ENCODE measurements at places on chromosomes 5 and 9. TPM values are rescaled to one million over a fixed set of nuclear protein-coding genes. Genes with fewer than 3 reads are reported as not detected.

Gene SPINK13
- not detected for total RNA-seq

Gene MARVELD2
- total RNA-seq, result 20.0 TPM

Gene STPG3
- 0.18 TPM for total RNA-seq

Gene TMEM171
- total RNA-seq, result not detected

Gene FGFR4
- total RNA-seq, result 8.0 TPM

Gene DNAJB5
- total RNA-seq, result 16.4 TPM

Gene KIF4B
- total RNA-seq, result not detected

Gene GFI1B
- total RNA-seq, result not detected

Gene PCDHA6
- total RNA-seq, result 15.2 TPM

Gene MUSK
- 0.32 TPM for total RNA-seq

Gene MVB12B
- total RNA-seq, result 38.0 TPM

Gene ZCCHC7
- total RNA-seq, result 27.0 TPM

Gene SLC6A7
- total RNA-seq, result not detected

Gene TMEM252
- total RNA-seq, result not detected

Gene AGXT2
- total RNA-seq, result not detected

Gene CNOT8
- total RNA-seq, result 58.3 TPM

Gene SLC4A9
- total RNA-seq, result 2.5 TPM

DNA sequence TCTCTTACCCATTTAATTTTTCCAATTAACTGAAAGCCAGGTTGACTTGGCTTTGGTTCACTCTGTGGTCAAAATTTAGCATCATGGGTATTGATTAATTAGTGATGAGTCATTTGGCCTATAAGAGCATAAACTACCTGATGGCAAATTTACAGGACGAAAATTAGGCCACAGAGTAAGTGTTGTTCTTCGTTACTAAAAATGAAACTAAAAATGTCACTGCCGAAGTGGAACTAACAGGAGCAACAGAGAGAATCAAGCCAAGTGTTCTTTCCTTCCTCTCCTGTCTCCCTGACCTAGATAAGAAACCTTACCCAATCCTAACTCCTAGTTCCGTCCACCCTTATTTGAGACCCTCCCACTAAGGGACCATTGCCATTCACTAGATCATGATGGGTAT is 176.9 kb downstream of the RAB3C start:
- peaks cover 3% of the 10 kb centered on the region for H3K4me1 ChIP-seq
- no peak overlapping the region for H3K27ac ChIP-seq
- no peak overlapping the region for H3K4me3 ChIP-seq

GRCh38 chr9:137520614-137521404 is 29.4 kb downstream of the PNPLA7 start:
- no peaks in the 10 kb centered on the region for H3K36me3 ChIP-seq
- no peaks in the 10 kb centered on the region for H3K27me3 ChIP-seq
- no peak overlapping the region for H3K27ac ChIP-seq
- DNase-seq, result no peak
- peaks cover 3% of the 10 kb centered on the region for H3K4me1 ChIP-seq

DNA sequence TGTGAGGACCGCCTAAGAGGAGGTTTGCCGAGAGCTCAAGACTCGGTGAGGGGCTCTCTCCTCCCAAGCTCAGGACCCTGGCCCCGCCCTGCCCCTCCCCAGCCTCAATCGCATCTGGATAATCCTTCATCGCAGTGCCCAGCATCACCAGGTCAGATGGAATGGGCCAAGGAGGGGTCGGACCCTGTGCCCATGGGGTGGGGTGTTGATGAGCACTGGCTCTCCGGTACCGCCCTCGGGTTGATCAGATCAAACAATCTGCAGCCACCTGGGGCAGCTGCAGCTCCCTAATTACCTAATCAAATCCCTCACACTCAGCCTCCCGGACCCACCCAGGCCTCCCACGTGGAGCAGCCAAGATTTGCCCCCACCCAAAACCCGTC is 24.4 kb upstream of the TDRD7 start:
- no peak overlapping the region for H3K27ac ChIP-seq
- no peak overlapping the region for H3K4me3 ChIP-seq
- no peaks in the 10 kb centered on the region for H3K4me1 ChIP-seq
- DNase-seq, result no peak
- H3K36me3 ChIP-seq, result no peaks in the 10 kb centered on the region

GRCh38 chr9:35691757-35692301 is 2.1 kb upstream of the TPM2 start:
- peak overlapping the region; percentile 95 for H3K27ac ChIP-seq
- no peak for DNase-seq
- no peaks in the 10 kb centered on the region for H3K27me3 ChIP-seq
- peaks cover 6% of the 10 kb centered on the region for H3K36me3 ChIP-seq
- H3K4me1 ChIP-seq, result peaks cover 31% of the 10 kb centered on the region
- H3K4me3 ChIP-seq, result peak overlapping the region; percentile 80

DNA sequence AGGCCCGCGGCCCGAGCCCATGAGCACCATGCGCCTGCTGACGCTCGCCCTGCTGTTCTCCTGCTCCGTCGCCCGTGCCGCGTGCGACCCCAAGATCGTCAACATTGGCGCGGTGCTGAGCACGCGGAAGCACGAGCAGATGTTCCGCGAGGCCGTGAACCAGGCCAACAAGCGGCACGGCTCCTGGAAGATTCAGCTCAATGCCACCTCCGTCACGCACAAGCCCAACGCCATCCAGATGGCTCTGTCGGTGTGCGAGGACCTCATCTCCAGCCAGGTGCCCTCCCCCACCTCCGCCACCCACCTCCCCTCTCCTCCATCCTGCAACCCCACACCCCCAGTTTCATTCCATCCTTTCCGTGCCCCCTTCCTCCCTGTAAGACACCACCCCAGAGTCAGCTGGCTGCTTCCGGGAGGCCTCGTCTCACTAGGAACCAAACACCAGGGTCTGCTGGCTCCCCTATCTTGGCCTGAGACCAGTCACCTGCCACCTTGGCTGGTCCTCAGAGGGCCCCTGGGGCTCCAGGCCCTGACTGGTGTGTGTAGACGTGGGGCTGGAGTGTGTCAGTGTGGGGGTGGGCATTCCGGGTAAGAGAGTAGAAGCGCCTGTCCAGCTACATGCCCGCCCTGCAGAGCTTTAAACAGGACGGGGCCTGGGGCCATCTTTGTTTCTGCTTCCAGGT is 655 bp downstream of the GRIN1 start:
- no peaks in the 10 kb centered on the region for H3K36me3 ChIP-seq
- DNase-seq, result no peak
- no peak overlapping the region for H3K27ac ChIP-seq
- peaks cover 90% of the 10 kb centered on the region for H3K27me3 ChIP-seq
- H3K4me1 ChIP-seq, result no peaks in the 10 kb centered on the region
- H3K4me3 ChIP-seq, result peak overlapping the region; percentile 30

DNA sequence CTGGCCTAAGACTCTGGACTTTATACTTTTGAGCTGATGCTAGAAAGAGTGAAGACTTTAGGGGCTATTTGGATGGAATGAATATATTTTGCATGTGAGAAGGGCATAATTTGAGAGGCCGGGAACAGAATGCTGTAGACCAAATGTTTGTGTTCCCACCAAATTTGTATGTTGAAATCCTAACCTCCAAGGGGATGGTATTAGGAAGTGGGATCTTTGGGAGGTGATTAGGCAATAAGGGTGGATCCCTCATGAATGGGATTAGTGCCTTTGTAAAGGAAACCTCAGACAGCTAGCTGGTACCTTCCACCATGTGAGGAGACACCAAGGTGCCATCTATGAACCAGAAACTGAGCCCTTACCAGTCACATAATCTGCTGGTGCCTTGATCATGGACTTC is 165.1 kb upstream of the S1PR3 start:
- no peak overlapping the region for H3K4me3 ChIP-seq
- no peaks in the 10 kb centered on the region for H3K36me3 ChIP-seq
- H3K27me3 ChIP-seq, result no peaks in the 10 kb centered on the region
- H3K4me1 ChIP-seq, result peaks cover 36% of the 10 kb centered on the region

- peaks cover 20% of the 10 kb centered on the region for H3K4me1 ChIP-seq
- H3K27me3 ChIP-seq, result no peaks in the 10 kb centered on the region
- H3K27ac ChIP-seq, result no peak overlapping the region
- no peak overlapping the region for H3K4me3 ChIP-seq
- DNase-seq, result no peak
Observed at GRCh38 chr5:56095579-56096102, 100.9 kb upstream of the IL6ST start.

DNA sequence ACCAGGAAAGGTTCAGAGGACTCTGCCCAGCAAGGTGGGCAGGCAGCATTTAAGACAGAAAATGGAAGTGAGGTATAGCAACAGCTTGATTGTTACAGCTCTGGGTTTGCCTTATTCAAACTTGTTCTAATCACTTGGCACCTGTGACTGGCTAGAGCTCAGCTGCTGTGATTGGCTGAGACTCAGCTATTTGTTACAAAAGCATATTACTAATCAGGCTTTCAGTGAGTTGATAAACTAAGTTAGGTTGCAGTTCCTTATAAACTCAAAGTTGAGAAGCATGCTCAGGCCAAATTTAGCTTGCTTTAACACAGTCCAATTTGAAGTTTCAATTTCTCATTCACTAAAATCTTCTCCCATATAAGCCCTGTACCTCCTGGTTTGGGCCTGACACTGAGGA is 56.3 kb downstream of the GDA start:
- H3K4me1 ChIP-seq, result no peaks in the 10 kb centered on the region
- no peak for DNase-seq
- no peak overlapping the region for H3K27ac ChIP-seq
- no peaks in the 10 kb centered on the region for H3K36me3 ChIP-seq

- no peak for DNase-seq
- no peak overlapping the region for H3K27ac ChIP-seq
- no peaks in the 10 kb centered on the region for H3K36me3 ChIP-seq
- H3K27me3 ChIP-seq, result peaks cover 2% of the 10 kb centered on the region
- peaks cover 18% of the 10 kb centered on the region for H3K4me1 ChIP-seq
Observed at GRCh38 chr5:155293605-155294178, 280.1 kb downstream of the KIF4B start.

GRCh38 chr9:97176206-97176605 is 131.3 kb upstream of the CCDC180 start:
- H3K27ac ChIP-seq, result peak overlapping the region; percentile 39
- H3K27me3 ChIP-seq, result no peaks in the 10 kb centered on the region

GRCh38 chr5:1476967-1477310 is 31.7 kb upstream of the SLC6A3 start:
- no peak overlapping the region for H3K4me3 ChIP-seq
- H3K36me3 ChIP-seq, result peaks cover 4% of the 10 kb centered on the region
- no peak for DNase-seq
- no peaks in the 10 kb centered on the region for H3K4me1 ChIP-seq
- H3K27ac ChIP-seq, result no peak overlapping the region
- H3K27me3 ChIP-seq, result no peaks in the 10 kb centered on the region

DNA sequence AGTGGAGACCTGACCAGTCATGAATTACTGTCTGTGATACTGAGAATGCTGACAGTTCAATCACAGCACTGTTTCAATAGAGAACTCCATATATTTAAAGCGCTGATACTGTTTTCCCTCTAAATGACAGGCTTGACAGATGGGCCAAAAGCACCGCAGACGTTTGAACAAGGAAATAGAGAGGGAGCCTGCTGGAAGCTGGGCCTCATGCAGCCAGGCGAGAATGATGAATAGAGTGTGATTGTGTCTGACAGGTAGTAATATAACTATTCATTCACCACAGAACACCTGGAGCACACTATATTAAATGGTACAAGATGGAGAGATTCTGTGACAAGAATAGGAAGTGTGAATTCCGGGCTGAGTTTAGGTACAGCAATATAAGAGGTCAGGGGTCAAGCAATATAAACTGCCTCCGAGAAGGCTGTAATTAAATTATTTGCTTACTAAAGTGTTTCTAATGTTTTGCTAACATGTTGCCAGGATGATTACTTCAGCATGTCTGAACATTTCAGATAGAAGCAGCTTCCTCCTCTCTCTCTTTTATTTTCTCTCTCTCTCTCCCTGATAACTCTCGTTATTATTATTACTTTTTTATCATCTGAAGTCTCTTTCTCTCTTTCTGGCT is 297.7 kb downstream of the CSNK1G3 start:
- H3K27ac ChIP-seq, result peak overlapping the region; percentile 36
- H3K4me1 ChIP-seq, result peaks cover 67% of the 10 kb centered on the region
- no peak for DNase-seq
- H3K27me3 ChIP-seq, result no peaks in the 10 kb centered on the region

DNA sequence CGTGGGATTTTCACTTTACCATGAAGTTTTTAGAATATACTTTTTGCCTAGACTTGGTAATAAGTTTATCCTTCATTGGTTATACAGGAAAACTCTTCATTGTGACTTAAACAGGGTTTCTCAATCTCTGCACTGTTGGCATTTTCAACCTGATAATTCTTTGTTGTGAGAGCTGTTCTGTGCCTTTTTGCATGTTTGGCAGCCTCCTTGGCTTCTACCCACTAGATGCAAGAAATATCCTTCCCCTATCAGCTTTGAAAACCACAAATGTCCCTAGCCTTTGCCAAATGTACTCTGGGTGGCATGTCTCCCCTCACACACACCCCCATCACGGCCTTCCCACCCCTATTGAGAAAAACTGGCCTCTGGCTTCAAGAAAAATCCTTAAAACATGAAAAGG is 180.9 kb downstream of the ESM1 start:
- peaks cover 6% of the 10 kb centered on the region for H3K4me1 ChIP-seq
- H3K36me3 ChIP-seq, result no peaks in the 10 kb centered on the region
- no peak for DNase-seq
- no peaks in the 10 kb centered on the region for H3K27me3 ChIP-seq
- no peak overlapping the region for H3K4me3 ChIP-seq

- H3K27me3 ChIP-seq, result peaks cover 6% of the 10 kb centered on the region
- H3K27ac ChIP-seq, result peak overlapping the region; percentile 40
- no peak for DNase-seq
- peaks cover 41% of the 10 kb centered on the region for H3K4me1 ChIP-seq
- H3K36me3 ChIP-seq, result no peaks in the 10 kb centered on the region
Observed at GRCh38 chr5:95862671-95863382, 40.3 kb upstream of the GLRX start.

DNA sequence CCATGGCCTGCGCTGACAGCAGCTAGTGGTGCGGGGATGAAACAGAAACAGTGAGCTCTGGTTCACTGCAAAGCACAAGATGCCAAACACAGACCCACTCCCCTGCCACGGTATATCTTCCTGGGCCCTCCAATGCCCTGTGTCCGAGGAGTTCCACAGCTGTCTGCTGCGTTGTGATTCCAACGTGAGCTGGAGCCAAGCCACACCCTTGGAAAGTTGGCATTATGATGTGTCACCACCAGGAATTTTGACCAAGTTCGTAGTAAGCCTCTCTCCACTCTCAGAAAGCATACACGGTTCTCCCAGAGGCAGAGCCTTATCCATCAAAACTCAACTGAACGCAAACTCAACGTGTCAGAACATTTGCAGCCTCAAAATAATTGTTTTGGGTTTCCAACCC is 55.6 kb downstream of the MACROH2A1 start:
- peaks cover 38% of the 10 kb centered on the region for H3K36me3 ChIP-seq
- H3K27me3 ChIP-seq, result no peaks in the 10 kb centered on the region
- no peak overlapping the region for H3K4me3 ChIP-seq

- peaks cover 29% of the 10 kb centered on the region for H3K4me1 ChIP-seq
- H3K4me3 ChIP-seq, result no peak overlapping the region
- peak overlapping the region; percentile 43 for H3K27ac ChIP-seq
Observed at GRCh38 chr5:168658394-168658793, 79.2 kb upstream of the PANK3 start.

DNA sequence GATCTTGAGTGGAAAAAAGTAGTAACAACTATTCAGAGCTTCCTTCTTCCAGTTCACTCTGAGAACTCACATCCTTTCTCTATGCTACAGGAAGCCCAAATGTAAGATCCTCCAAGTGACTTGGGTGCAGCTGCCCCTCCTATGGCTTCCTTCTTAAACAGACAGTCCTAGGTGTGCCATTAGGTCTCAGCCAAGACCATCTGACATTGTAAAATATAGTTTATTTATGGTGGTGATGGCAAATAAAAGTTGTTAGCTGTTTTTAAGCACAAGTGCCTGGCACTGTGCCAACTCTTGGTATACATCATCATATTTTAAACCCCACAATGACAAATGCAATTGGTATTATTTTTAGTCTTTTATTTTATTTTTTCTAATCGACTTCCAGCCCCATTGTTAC is 58.1 kb downstream of the TMEM252 start:
- no peak for DNase-seq
- H3K4me1 ChIP-seq, result peaks cover 13% of the 10 kb centered on the region
- H3K36me3 ChIP-seq, result peaks cover 10% of the 10 kb centered on the region
- no peak overlapping the region for H3K4me3 ChIP-seq
- no peaks in the 10 kb centered on the region for H3K27me3 ChIP-seq
- H3K27ac ChIP-seq, result no peak overlapping the region
